Panc1 (cell line): ENCODE measurements at places on chromosomes 16 and 17. TPM values are rescaled to one million over a fixed set of nuclear protein-coding genes. Genes with fewer than 3 reads are reported as not detected.

The CES4A gene
- 6.1 TPM for total RNA-seq

DNA sequence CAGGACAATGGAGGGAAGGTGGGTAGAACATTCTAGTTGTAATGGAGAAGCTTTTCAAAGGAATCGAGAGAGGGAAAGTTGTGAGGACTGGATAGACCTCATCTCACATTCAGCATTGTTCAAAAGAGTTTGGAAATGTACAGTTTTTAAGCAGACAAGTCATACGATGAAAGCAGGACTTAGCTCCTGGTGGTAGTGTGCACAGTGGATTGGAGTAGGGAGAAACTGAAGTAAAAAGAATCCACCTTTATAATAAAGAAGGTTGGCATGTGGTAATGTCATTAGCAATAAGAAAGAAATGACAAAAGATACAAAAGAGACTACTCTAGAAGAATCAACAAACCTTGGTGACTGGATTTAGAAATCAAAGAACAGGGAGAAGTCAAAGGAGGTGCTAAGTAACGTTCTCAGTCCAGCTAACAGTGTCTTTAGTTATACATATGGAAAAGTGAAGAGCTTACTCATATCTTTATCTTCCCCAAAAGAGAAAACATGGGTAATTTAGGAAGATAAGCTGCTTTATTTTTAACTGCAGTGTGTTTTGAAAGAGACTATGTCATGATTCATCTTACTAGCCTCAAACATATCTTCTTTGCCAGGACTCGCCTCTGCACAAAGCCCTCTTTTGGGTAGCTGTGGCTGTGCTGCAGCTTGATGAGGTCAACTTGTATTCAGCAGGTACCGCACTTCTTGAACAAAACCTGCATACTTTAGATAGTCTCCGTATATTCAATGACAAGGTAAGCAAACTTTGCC, 18.7 kb upstream of the EVI2A start:
- no peak for DNase-seq

The TNS4 gene
- total RNA-seq = not detected

The LGALS9C gene
- total RNA-seq = not detected

GRCh38 chr16:83040174-83040573, 413.4 kb downstream of the CDH13 start:
- DNase-seq = no peak

GRCh38 chr16:84742641-84743092, 42.9 kb downstream of the USP10 start:
- no peak for DNase-seq

DNA sequence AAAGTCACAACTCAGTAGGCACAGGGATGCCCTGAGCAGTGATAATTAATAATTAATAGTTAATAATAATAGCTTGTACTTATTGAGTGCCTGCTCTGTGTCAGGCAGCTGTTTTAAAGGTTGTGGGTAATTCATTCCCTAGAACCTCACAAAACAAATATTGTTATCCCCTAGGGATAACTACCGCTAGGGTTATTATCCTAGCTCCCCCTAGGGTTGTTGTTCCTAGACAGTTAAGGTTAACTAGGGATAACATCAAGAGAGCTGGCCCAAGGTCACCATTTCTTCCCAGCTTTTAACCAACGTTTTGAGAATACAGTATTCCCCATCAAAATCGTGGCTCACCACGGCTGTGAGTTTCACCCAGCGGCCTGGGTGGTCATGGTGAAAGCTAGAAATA, 180.1 kb downstream of the PRKCB start:
- DNase-seq = no peak

- no peak for DNase-seq
Measured at GRCh38 chr17:75843577-75844529, at the start of gene UNC13D. TSS of gene UNC13D (minus strand) at chr17:75844404. CDS start at chr17:75844337, 67 bp downstream.

The POLG2 gene
- total RNA-seq = 19.6 TPM

DNA sequence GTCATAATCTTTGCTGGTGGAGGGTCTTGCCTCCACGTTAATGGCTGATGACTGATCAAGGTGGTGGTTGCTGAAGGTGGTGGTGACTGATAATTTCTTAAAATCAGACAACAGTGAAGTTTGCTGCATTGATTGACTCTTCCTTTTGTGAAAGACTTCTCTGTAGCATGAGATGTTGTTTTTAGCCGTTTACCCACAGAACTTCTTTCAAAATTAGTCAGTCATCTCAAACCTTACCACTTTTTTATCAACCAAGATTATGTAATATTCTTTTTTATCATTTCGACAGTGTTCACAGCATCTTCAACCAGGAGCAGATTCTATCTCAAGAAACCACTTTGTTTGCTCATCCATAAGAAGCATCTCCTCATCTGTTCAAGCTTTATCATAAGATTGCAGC, 5.9 kb downstream of the UQCRC2 start:
- DNase-seq = no peak

DNA sequence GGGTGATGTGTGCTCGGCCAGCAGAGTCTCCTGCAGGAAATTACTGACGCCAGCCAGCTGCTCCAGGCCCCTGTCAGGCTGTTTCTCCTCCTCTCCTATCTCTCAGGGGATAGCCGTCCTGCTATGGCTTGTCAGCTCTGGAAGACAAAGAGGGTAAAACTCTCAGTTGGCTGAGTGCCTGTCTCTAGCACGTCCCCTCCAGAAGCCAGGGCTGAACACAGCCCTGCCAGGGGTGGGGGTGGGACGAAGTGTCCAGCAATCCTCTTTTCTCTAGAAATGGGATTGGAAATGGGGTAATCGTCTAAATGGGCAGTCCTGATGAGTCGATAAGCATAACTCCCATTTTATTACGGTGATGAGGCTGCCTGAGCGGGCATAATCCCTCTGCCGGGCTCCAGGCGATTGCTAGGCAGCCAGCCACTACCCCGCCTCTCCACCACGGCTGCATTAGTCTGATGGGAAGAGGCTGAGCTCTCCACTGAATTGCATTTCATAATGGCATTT, 89.1 kb upstream of the GNAO1 start:
- DNase-seq = no peak

GRCh38 chr17:51857052-51857597, 301.4 kb downstream of the CA10 start:
- no peak for DNase-seq

The RHBDL1 gene
- 6.6 TPM for total RNA-seq

DNA sequence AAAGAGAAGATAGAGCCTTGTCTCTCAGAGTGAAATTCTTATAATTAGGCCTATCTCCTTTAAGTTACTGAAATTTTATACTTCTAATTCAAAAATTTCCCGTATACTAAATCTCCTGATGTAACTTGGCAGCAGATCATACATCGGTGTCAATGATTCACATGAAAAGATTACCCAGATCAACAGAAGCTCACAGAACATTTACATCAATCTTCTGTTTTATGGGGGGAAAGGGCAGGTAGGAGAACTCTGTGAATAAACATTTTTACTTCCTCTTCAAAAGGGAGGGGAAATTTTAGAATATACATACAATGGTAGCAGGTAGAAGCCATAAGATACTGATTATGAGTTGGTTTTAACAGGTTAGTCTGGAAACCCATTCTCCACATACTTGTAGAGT, 43.1 kb downstream of the PHLPP2 start:
- DNase-seq = no peak

The ABCA8 gene
- total RNA-seq = 0.23 TPM

GRCh38 chr17:75774991-75775668, 9.5 kb upstream of the UNK start:
- DNase-seq = no peak

DNA sequence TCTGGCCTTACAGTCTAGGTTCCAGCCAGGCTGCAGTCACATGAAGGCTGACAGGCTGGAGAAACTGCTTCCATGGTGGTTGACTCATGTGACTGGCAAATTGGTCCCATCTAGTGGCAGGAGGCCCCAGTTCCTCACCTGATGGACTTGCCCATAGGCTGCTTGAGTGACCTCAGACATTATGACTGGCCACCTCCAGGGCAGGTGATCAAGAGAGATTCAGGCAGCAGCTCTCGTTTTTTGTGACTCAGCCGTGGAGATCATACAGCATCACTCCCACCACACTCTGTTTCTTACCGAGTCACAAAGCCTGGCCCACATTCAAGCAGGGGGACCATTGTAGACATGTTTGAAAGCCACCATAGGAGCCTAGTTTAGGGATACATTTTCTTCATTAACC, 34.5 kb downstream of the SIAH1 start:
- DNase-seq = no peak

The ATP2A1 gene
- 2.9 TPM for total RNA-seq

DNA sequence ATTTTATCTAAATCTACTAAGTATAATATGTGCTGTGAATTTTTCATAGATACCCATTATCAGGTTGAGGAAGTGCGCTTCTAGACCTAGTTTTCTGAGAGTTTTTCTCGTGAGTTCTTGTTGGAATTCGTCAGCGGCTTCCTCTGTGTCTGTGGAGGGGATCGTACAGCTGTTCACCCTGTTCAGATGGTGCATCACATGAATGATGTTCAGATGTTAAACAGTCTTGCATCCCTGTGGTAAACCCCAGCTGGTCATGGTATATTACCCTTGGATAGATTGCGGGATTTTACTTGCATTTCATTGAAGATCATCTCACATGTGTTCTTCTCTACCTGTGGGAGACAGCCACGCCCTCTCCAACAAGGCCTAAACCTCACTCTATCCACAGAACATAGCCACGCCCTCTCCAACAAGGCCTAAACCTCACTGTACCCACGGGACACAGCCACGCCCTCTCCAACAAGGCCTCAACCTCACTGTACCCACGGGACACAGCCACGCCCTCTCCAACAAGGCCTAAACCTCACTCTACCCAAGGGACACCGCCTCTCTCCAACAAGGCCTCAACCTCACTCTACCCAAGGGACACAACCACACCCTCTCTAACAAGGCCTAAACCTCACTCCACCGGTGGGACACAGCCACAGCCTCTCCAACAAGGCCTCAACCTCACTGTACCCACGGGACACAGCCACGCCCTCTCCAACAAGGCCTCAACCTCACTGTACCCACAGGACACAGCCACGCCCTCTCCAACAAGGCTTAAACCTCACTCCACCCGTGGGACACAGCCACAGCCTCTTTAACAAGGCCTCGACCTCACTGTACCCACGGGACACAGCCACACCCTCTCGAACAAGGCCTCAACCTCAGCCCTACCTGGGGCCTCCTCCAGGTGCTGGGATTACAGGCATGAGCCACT, 180.2 kb upstream of the CHMP6 start:
- DNase-seq = no peak

The ASB16 gene
- total RNA-seq = not detected

GRCh38 chr17:18323007-18323406, 7.9 kb downstream of the SMCR8 start:
- no peak for DNase-seq

The PRSS33 gene
- 0.59 TPM for total RNA-seq

- DNase-seq = no peak
Measured at GRCh38 chr17:1720856-1721386, 3.6 kb upstream of the WDR81 start.

DNA sequence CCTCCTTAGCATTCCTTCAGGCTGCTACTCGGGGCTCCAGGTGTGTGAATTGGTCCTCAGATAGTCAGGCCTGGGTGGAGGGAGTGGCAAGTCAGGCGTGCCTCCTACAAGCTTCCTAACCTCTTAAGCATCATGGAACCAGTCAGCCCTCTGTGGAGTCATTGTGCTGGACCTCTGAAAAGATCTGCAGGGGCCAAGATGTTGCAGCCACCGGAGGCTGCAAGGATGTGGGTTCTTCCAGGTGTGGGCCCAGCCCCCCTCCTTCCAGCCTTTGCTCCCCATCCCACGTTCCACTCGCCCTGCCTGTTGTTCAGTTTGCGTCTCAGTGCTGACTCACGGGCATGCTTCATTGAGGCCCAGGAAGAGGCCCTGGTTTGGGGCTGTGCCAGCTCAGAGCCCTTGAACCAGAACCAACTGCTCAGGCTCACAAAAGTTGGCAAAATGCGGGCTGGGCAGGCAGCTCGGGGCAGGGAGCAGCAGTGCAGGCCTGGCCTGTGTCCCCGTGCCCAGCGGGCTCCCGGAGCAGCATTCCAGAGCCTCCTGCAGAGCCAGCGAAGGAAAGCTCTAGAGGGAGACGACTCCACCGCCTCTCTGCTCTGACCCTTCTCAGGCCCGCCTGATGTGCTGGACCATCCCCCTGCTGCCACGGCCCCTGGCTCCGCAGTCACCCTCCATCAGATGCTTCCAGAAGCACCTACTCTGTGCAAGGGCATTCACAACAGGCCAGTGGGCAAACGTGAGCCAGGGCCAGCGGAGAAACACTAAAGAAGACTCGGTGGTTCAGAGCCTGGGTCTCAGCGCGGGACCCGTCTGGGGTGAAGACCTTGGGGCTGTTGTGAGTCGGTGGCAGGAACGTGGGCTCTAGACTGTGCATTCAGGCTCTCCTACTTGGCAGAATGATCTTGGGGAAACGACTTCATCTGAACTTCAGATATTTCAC, 7.5 kb downstream of the LDHD start:
- no peak for DNase-seq

The CCL1 gene
- total RNA-seq = not detected

GRCh38 chr17:3555189-3555796, 2.3 kb downstream of the TRPV3 start:
- DNase-seq = no peak

DNA sequence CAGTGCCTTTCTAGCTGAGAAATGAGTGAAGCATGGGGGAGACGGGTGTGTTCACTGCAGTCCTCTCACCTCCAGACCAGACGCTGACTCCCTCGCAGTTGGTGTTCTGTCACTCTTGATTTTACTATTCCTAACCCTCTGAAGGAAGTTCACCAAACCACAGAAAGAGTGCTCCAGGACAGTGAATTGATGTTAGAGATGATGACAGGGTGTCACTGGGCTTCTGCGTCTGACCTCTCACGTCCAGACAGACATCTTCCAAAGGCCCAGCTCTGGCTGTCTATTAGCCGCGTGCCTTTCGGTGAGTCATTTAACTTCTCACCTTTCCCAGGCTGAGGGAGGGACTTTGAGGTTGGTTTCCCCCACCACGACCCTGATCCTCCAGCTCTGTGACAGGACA, 8.2 kb downstream of the CRAMP1 start:
- no peak for DNase-seq

- DNase-seq = no peak
Measured at GRCh38 chr16:55047903-55048497, 117.3 kb downstream of the IRX5 start.

DNA sequence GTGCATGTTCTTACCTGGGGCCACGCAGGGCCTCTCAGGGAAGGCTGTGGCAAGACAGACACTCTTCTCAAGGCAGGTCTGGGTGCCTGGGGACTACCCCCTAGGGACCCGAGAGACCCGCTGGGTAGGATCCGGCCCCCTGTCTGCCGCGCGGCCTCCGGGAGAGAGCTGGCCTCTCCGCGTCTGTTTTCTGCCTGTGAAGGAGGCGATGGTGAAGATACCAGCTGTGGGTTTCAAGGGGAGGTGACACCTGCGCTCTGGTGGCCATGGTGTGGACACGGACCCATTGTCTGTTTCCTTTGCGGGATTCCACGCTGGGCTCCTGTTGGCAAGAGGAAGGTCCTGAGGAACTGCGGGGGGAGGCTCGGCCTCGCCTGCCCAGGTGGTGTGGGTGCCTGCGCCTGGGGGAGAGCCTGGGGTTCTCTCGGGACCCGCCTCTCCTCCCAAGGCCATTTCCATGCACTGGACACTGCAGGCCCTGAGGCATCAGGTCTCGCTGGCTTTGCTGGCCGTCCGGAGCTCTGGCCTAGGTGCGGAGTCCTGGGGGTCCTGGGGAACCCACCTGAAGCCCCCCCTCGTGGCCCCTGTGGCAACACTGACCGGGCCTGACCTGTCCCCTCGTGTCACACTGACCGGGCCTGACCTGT, 12.2 kb upstream of the METRNL start:
- DNase-seq = no peak

The PIPOX gene
- 2.4 TPM for total RNA-seq

The RAMP2 gene
- total RNA-seq = 1.1 TPM
